Left renal cortex interstitium (tissue), 4 donors: ENCODE measurements at places on chromosomes 5 and 9. TPM values are rescaled to one million over a fixed set of nuclear protein-coding genes. Genes with fewer than 3 reads are reported as not detected.

Gene DIRAS2
- polyA plus RNA-seq = 5.5 TPM

Gene SPACA9
- 11.6 TPM for polyA plus RNA-seq

Gene AGTPBP1
- 27.3 TPM for polyA plus RNA-seq

Gene SLC6A18
- 5.4 TPM for polyA plus RNA-seq

Gene POU5F2
- not detected for polyA plus RNA-seq

Gene NRARP
- polyA plus RNA-seq = 8.2 TPM

Gene CAMK2A
- polyA plus RNA-seq = 3.0 TPM

Gene PRSS3
- 1.4 TPM for polyA plus RNA-seq

Gene ARL14EPL
- not detected for polyA plus RNA-seq

Gene RUSC2
- polyA plus RNA-seq = 18.7 TPM

Gene AK8
- 2.9 TPM for polyA plus RNA-seq

Gene NINJ1
- polyA plus RNA-seq = 57.6 TPM

Gene IRX4
- polyA plus RNA-seq = 0.40 TPM

Gene ZFAND5
- 179 TPM for polyA plus RNA-seq

Gene SLC38A9
- polyA plus RNA-seq = 29.6 TPM

Gene IFNA2
- not detected for polyA plus RNA-seq

Gene EPB41L4B
- polyA plus RNA-seq = 11.8 TPM

Gene FLT4
- polyA plus RNA-seq = 30.9 TPM

Gene FAM78A
- 3.3 TPM for polyA plus RNA-seq

Gene ARID3C
- 0.19 TPM for polyA plus RNA-seq

Gene OTP
- not detected for polyA plus RNA-seq

Gene ATP10B
- 0.35 TPM for polyA plus RNA-seq

Gene INSYN2B
- 1.5 TPM for polyA plus RNA-seq

Gene PCDHA6
- polyA plus RNA-seq = 0.52 TPM

Gene CATSPER3
- 2.0 TPM for polyA plus RNA-seq

Gene MLANA
- 0.98 TPM for polyA plus RNA-seq

Gene SV2C
- 0.23 TPM for polyA plus RNA-seq

Gene PITX1
- polyA plus RNA-seq = not detected

Gene MIER3
- 35.4 TPM for polyA plus RNA-seq

Gene OR1Q1
- polyA plus RNA-seq = not detected
